ENCODE measurements at places on chromosomes 3 and 15. TPM values are rescaled to one million over a fixed set of nuclear protein-coding genes. Genes with fewer than 3 reads are reported as not detected.

The EFL1 gene
- polyA plus RNA-seq = 15.3 TPM

The PDZRN3 gene
- polyA plus RNA-seq = 22.7 TPM

The TMEM158 gene
- 24.7 TPM for polyA plus RNA-seq

The LRRC58 gene
- polyA plus RNA-seq = 15.0 TPM

The WNT7A gene
- not detected for polyA plus RNA-seq

The CPN2 gene
- polyA plus RNA-seq = not detected

The C2CD4B gene
- not detected for polyA plus RNA-seq

The ADAMTS9 gene
- 1.1 TPM for polyA plus RNA-seq

The PLXNB1 gene
- 18.3 TPM for polyA plus RNA-seq

The HCN4 gene
- polyA plus RNA-seq = not detected

The LMAN1L gene
- polyA plus RNA-seq = not detected

The FGD5 gene
- not detected for polyA plus RNA-seq

The ITIH3 gene
- 0.86 TPM for polyA plus RNA-seq

The CLSTN2 gene
- polyA plus RNA-seq = 0.04 TPM

The XCR1 gene
- polyA plus RNA-seq = not detected

The DIPK2A gene
- polyA plus RNA-seq = 13.1 TPM

The ZMYND10 gene
- 0.87 TPM for polyA plus RNA-seq

The CD96 gene
- polyA plus RNA-seq = 0.41 TPM

The PRR23C gene
- polyA plus RNA-seq = not detected

The EPM2AIP1 gene
- 15.3 TPM for polyA plus RNA-seq

The EPHA6 gene
- not detected for polyA plus RNA-seq

The FBN1 gene
- 424 TPM for polyA plus RNA-seq

The MYEF2 gene
- polyA plus RNA-seq = 7.1 TPM

The CKMT1A gene
- polyA plus RNA-seq = not detected

The CERS3 gene
- polyA plus RNA-seq = not detected

The STRIT1 gene
- polyA plus RNA-seq = not detected

The FAM107A gene
- 0.02 TPM for polyA plus RNA-seq

Measured in AG04450 (cell line).